ENCODE measurements at places on chromosomes 2 and 18.

- no peak for DNase-seq
Measured at GRCh38 chr2:152078662-152079061, 20.2 kb downstream of the CACNB4 start.

DNA sequence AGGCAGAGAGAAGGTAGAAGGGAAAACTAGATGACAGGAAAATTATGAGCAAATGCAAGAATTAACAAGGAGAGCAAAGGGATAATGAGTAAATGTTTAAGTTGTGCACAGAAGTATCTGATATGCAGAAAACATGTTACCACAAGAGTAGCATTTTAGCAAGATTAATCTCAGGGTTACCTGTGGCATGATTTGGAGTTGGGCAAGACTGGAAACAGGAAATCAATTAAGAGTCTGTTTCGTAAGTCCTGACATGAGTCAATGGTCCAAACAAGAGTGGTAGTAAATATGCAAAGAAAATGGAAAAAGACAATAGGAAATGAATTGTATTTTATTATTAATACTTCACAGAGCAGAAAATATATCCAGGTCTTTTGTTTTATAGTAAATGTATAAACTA lies 17.3 kb upstream of the MTX2 start:
- DNase-seq, result no peak

DNA sequence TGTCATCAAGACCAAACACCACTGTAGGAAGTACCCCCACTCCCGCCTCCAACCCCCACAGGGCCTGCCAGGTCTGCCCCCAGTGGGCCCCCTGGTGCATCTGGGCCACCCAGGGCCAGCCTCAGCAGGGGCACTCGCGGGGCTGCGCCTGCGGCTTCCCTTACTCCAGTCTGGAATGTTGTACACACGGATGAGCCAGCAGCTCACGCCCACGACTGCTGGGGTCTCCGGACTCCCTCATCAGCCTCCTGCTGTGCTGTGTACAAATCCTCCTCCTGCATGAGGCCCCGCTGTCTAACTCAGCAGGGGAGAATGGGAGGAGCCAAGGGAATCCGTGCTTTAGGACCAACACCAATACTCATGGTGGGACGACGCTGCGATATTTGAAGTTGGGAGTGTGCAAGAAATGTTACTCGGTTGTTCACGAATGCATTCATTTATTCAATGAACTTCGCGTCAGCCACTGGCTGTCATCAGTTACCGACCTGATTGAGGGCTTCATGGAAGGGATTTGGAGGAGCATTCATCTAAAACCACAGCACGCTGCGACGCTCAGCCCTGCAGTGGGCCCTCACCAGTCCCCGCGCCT lies 654 bp upstream of the ASB1 start:
- peak; percentile 65 for DNase-seq

DNA sequence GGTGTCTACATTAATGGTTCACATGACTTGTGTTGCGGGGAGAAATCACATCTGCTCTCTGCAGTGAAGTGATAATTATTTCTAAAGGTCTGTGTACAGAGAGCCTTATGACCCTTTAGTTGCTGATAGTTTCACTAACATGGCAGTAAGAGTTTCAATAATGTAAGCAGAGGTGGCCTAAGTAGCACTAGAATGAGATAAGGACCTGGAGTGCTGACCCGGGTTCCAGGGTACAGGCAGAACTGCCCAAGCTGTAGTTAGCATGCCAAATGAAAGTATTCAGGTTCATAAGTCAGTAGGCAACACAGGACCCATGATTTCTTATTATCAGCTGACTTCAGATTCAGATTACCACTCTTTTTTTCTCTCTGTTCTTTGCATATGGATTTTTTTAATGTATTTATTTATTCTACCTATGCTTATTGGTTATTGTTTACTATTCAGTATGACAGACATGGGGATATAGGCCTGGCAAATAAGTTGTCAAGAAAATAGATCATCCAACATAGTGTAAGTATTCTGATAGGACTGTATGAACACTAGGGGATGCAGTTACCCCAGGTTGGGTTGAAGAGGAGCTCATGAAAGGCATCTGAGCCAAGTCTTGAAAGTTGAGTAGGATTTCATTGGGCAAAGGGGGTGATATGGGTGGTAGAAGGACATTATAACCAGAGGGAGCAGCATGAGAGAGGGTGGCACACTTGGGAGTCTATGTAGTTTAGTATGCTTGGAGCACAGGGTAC lies 105.2 kb downstream of the CCDC85A start:
- DNase-seq, result no peak

GRCh38 chr2:134522496-134523455 lies 196.0 kb downstream of the TMEM163 start:
- no peak for DNase-seq

DNA sequence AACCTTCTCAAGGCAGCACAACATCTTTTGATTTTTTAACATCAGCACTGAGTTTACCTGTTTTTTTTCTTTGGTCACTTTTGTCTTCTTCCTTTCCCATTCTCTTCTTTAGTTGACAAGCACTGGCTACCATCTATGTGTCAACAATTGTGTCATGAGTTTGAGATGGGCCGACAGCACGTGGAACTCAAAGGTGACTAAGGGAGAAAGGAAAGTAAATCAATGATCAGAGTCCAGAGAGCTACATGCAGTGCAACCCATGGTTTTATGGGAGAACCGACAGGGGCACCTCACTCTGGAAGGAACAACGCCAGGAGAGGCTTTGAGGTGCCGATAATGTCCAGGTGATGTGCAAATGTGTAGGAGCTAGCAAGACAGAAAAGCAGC lies 755.5 kb downstream of the RNF144A start:
- no peak for DNase-seq

DNA sequence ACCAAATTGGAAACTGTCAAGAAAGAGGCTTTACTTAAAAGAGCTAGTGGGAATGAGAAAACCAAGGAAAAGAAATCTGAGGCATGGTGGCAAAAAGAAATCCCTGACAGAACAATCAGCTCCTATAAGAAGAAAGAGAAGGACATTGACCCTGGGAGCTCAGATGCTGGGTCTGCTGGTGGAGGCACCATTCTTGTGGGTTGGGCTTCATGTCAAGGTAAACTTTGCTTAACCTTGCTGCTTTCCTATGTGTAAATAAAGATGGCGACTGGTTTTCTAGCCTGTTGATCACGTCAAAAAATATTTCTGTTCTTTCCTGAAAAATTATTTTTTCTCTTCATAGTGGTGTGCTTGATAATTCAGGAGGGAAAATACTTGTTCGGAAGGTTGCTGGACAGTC lies 58.1 kb downstream of the VIT start:
- DNase-seq, result no peak

DNA sequence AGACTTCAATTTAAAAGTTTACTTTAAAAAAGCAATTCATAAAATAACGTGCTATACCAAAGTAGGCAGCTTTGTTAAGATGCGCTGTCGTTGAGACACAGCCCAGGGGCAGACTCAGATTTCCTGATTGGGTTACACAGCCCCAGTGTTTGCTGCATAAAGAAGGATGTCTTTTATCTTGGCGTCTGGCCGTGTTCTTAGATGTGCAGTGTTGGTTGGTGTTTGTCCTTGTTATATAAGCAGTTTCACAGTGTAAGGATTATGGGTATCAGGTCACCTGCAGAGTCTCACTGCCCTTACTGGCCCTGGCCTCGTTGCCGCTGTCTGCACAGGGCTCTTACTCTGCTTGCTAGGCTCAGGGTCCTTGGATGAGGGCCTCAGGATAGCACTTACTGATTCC lies 108.5 kb downstream of the WDSUB1 start:
- no peak for DNase-seq

DNA sequence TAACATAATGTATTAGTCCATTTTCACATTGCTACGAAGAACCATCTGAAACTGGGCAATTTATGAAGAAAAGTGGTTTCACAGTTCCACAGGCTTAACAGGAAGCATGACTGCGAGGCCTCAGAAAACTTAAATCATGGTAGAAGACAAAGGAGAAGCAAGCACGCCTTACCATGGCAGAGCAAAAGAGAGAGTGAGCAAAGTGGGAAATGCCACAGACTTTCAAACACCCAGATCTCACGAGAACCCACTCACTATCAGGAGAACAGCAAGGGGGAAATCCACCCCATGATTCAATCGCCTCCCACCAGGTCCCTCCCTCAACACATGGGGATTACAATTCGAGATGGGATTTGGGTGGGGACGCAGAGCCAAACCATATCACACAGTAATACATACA lies 22.5 kb downstream of the PIGN start:
- DNase-seq, result no peak

- DNase-seq, result no peak
Measured at GRCh38 chr2:197442857-197443256, 8.0 kb upstream of the SF3B1 start.

DNA sequence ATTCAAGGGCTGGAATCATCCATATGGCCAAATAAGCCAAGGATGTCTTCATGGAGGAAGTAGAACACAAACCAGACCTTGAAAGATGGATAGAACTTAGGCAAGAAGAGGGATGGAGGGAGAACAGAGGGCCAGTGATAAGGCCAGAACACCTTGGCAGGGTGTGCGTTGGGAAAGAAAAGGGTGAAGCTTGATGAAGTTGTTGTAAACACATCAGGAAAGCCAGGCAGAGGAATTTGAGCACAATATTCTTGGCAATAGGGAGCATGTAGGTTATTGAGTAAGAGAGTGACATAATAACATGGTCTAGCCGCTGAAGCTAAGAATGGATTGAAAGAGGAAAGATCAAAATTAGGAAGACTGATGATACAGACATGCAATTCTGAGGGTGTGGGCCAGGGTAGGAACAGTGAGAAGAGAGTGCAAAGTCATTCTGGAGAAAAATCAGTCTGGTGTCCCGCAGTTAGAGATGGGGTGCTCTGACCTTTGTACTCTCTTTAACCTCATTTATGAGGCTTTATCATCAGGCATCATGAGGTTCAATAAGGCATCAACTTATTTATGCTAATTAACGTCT lies 41.0 kb downstream of the SLC14A2 start:
- DNase-seq, result no peak

GRCh38 chr2:153971855-153972254 lies 100.1 kb downstream of the GALNT13 start:
- no peak for DNase-seq

DNA sequence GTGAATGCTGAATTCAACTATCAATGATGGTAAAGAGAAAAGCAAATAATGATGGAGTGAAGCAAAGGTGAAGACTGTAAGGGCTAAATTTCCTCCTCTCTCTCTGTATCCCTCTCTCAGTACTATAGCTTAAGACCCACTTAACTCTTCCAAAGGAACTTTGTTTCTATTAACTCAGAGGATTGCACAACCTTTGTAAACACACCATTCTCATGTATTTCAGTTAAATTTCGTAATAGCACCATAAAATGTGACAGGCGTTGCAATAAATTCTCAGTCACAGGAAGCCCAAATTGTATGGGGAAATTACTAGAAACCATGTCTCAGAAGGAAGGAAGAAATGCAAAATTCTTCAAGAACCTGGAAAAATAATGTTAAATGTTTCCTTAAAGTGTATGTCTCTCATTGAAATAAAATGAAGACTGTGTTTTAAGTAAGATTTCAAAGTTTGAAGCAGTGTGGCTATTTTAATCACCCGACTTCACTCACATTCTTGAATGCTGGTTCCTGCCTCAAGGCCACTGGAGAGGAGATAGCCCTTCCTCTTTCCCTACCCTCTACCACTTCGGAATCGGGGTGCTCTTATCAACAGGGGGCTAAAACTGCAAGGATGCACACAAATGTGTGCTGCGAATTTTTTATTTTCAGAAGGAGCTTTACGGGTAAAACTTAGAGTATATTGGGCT lies 112.1 kb downstream of the FTCDNL1 start:
- no peak for DNase-seq

DNA sequence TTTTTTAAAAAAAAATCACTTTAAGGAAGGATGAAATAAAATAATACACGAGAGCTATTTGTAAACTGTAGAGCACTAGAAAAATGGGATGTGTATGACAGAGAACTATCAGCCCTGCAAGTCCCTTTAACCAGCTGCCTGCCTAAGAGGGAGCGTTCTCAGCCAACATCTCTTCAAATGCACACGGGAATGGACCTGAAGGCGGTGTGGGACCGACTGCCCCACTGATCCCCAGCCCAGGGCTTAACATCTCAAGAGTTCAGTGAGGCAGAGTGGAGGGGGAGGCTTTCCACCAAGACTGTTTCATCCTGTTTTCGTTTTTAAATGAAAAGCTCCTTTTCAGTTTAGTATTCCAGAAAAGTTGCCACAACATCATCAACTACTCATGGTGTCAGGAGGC lies 2.2 kb downstream of the INPP4A start:
- no peak for DNase-seq

DNA sequence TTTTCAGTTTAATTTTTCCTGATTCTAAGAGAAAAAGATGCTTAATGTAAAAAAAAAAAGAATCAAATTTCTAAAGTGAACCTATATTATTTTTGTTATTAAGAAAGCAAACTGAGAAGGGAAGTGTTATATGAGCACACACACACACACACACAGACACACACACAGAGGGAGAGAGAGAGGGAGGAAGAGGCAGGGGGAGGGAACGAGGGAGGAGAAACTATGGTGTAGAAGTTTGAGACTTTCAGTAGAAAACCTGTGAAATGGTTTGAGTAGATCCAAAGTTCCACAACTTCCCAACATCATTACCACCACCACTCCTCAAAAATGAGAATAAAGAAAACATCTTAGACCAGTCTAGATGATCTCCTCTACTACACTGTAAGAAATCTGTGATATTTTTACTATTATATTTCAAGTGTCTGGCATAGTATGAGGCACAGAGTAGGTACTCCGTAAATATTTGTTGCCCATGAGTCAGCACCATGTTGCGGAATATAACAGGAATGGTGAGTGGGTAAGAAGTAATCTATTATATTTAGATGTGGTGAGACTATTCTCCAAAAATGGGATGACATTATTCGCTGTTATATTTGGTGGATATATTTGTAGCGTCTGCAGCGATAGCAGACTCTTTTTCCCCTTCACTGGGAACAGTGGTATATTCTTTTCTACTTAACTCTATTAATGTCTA lies 149.4 kb upstream of the DNMT3A start:
- DNase-seq, result no peak

GRCh38 chr2:72539071-72539552 lies 286.7 kb downstream of the EXOC6B start:
- no peak for DNase-seq

GRCh38 chr2:212330263-212330662 lies 208.3 kb downstream of the ERBB4 start:
- peak; percentile 17 for DNase-seq

DNA sequence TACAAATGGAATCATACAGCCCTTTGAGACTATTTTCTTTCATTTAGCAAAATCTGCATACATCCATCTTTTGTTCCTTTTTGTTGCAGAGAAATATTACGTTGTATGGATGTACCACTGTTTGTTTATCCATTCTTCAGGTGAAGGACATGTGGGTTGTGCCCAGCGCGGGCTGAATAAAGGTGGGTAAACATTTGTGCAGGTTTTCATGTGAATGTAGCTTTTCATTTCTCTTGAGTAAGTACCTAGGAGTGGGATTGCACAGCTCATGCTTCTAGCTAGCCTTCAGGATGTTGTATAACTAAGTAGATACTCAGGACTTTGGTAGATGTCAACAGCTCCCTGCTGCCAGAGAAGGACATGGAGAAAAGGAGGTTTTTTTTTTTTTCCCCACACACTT lies 50.6 kb upstream of the SPRED2 start:
- DNase-seq, result no peak
